ENCODE measurements at places on chromosomes 2 and 18. TPM values are rescaled to one million over a fixed set of nuclear protein-coding genes. Genes with fewer than 3 reads are reported as not detected.

The GPR45 gene
- total RNA-seq, result not detected

The EMX1 gene
- total RNA-seq, result not detected

The SAG gene
- not detected for total RNA-seq

- no peak for DNase-seq
- no peaks in the 10 kb centered on the region for H3K27me3 ChIP-seq
- peaks cover 5% of the 10 kb centered on the region for H3K4me1 ChIP-seq
- H3K4me3 ChIP-seq, result no peak overlapping the region
- H3K36me3 ChIP-seq, result no peaks in the 10 kb centered on the region
These were observed 30.9 kb downstream of the RALBP1 start for GRCh38 chr18:9506046-9506792.

GRCh38 chr18:78021196-78021595 is 771.5 kb downstream of the GALR1 start:
- no peak for DNase-seq
- H3K4me3 ChIP-seq, result no peak overlapping the region
- no peaks in the 10 kb centered on the region for H3K36me3 ChIP-seq

DNA sequence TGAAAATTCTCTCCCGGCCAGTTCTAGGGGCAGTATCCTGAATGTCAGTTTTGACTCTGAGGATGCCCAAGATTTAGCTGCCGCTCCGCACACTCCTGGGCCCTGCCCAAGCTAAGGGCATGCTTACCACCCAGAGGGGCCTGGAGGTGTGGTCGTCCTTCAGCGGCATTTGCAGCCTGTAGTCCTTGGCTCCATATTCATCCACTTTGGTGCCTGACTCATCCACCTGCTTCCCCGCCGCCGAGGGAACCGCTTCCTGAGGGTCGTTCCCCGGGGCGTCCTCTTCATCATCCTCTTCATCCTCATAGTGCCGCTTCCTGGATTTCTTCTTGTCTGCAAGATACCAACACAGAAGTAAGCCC is 577 bp downstream of the ERCC3 start:
- no peaks in the 10 kb centered on the region for H3K27me3 ChIP-seq
- H3K4me1 ChIP-seq, result no peaks in the 10 kb centered on the region
- peaks cover 4% of the 10 kb centered on the region for H3K36me3 ChIP-seq
- H3K27ac ChIP-seq, result no peak overlapping the region
- peak overlapping the region; percentile 91 for H3K4me3 ChIP-seq

- H3K4me1 ChIP-seq, result no peaks in the 10 kb centered on the region
- no peaks in the 10 kb centered on the region for H3K36me3 ChIP-seq
These were observed 48.7 kb upstream of the ANXA4 start for GRCh38 chr2:69693059-69693774.

- H3K4me3 ChIP-seq, result peak overlapping the region; percentile 96
- no peaks in the 10 kb centered on the region for H3K27me3 ChIP-seq
- no peaks in the 10 kb centered on the region for H3K36me3 ChIP-seq
- no peak overlapping the region for H3K27ac ChIP-seq
These were observed 1.4 kb downstream of the DNMT3A start for GRCh38 chr2:25340181-25340921.

GRCh38 chr18:62711781-62712180 is 3.6 kb upstream of the PHLPP1 start:
- no peaks in the 10 kb centered on the region for H3K4me1 ChIP-seq
- no peak overlapping the region for H3K4me3 ChIP-seq
- no peak overlapping the region for H3K27ac ChIP-seq
- no peaks in the 10 kb centered on the region for H3K36me3 ChIP-seq
- DNase-seq, result no peak
- no peaks in the 10 kb centered on the region for H3K27me3 ChIP-seq

DNA sequence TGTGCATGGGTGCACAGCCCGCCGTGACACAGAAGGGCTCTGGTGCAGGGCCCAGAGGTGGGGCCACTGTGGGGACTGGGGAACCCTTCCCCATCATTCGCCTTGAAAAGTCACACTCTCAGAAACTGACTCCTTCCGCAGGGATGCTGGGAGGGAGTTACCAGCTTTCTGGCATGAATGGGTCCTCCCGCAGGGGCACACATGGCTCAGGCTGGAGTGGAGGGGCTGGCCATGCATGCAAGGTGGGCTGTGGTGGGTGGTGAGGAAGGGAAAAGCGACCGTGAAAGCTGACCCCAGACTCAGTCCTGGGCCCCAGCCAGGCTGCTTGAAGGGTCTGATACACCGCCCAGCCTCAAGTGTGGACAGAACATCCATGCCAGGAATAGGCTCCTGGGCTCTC is 201.1 kb downstream of the TNS1 start:
- H3K4me1 ChIP-seq, result no peaks in the 10 kb centered on the region
- no peak overlapping the region for H3K27ac ChIP-seq
- no peak overlapping the region for H3K4me3 ChIP-seq
- H3K36me3 ChIP-seq, result peaks cover 8% of the 10 kb centered on the region

DNA sequence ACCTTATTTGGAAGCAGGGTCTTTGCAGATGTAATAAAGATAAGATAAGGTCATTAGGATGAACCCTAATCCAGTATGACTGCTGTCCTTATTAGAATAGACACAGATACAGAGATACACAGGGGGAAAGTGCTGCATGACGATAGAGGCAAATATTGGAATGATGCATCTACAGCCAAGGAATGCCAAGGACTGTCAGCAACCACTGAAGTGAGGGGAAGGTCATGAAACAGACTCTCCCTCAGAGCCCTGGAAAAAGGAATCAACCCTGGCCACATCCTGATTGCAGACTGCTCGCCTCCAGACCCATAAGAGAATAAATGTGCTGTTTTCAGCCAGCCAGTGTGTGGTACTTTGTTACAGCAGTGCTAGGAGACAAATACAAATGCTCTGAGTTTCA is 14.8 kb downstream of the TMEM237 start:
- H3K4me1 ChIP-seq, result no peaks in the 10 kb centered on the region
- H3K36me3 ChIP-seq, result peaks cover 6% of the 10 kb centered on the region
- H3K27me3 ChIP-seq, result no peaks in the 10 kb centered on the region
- H3K27ac ChIP-seq, result no peak overlapping the region
- DNase-seq, result no peak
- no peak overlapping the region for H3K4me3 ChIP-seq

GRCh38 chr2:197786010-197786877 is 1.1 kb upstream of the BOLL start:
- no peak overlapping the region for H3K27ac ChIP-seq
- H3K27me3 ChIP-seq, result no peaks in the 10 kb centered on the region

DNA sequence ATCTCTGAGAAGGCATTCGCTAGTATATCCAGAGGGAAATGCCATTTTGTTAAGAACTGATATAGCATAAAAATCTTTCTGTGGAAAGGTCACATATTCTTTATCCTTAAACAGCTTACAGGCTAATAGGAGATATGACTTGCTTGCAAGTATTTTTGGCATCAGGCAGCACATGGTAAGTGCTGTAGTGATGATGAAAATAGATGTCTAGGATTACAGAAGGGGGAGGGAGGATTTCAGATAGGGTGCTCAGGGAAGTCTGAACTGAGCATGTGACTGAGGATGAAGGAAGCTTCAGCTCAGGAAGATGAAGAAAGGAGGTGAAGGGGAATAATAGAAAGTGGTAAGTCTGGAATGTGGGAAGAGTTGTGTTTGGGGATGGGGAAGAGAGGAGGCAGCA is 158.5 kb upstream of the NOSTRIN start:
- no peaks in the 10 kb centered on the region for H3K36me3 ChIP-seq
- peaks cover 2% of the 10 kb centered on the region for H3K4me1 ChIP-seq
- no peaks in the 10 kb centered on the region for H3K27me3 ChIP-seq
- no peak for DNase-seq
- H3K4me3 ChIP-seq, result no peak overlapping the region

DNA sequence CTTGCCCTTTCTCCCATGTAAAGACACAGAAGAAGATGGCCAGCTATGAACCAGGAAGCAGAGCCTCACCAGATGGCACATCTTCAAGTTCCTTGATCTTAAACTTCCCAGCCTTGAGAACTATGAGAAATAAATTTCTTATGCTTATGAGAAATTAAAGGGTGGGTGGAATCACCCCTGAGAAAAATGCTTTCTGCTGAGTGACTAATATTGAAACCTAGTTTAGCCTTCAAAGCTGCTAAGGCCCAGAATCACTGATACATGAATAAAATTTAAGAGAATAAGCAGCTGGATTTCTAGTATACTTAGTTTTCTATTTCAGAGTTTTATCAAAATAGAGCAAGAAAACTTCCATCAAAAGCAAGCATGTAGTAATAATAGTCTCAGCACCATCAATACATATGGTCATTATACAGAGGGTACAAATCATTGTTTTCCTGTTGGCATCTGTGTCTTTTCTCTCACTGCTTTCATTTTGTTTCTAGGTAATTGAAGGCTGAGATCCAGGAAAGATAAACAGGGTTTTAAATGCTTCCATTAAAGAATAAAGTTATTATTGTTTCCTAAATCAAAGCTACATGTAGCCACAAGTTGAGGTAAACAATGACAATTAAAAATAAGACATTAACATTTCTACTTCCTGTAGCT is 53.3 kb upstream of the COL5A2 start:
- H3K4me3 ChIP-seq, result no peak overlapping the region
- DNase-seq, result no peak
- H3K4me1 ChIP-seq, result peaks cover 2% of the 10 kb centered on the region
- no peak overlapping the region for H3K27ac ChIP-seq
- H3K36me3 ChIP-seq, result no peaks in the 10 kb centered on the region

GRCh38 chr2:44429034-44429433 is 67.3 kb downstream of the CAMKMT start:
- H3K4me1 ChIP-seq, result peaks cover 6% of the 10 kb centered on the region
- no peak for DNase-seq
- H3K36me3 ChIP-seq, result no peaks in the 10 kb centered on the region
- H3K27me3 ChIP-seq, result no peaks in the 10 kb centered on the region
- H3K27ac ChIP-seq, result no peak overlapping the region
- no peak overlapping the region for H3K4me3 ChIP-seq
